Purkinje cell (primary cell): ENCODE measurements at places on chromosomes 1 and 21. TPM values are rescaled to one million over a fixed set of nuclear protein-coding genes. Genes with fewer than 3 reads are reported as not detected.

The OR10J5 gene
- polyA plus RNA-seq: not detected in 2 replicates

The TFF3 gene
- not detected in 2 replicates for polyA plus RNA-seq

The TNFRSF25 gene
- polyA plus RNA-seq: 2.7 and 6.0 TPM in 2 replicates

The DMRTA2 gene
- not detected in 2 replicates for polyA plus RNA-seq

The NECTIN4 gene
- polyA plus RNA-seq: not detected in 2 replicates

The IL24 gene
- not detected in 2 replicates for polyA plus RNA-seq

The IQGAP3 gene
- 0.07 and 0.09 TPM in 2 replicates for polyA plus RNA-seq

The ZMYND12 gene
- 4.7 and 9.0 TPM in 2 replicates for polyA plus RNA-seq

The KTI12 gene
- 3.0 and 6.4 TPM in 2 replicates for polyA plus RNA-seq

The PADI2 gene
- 1.3 and 1.5 TPM in 2 replicates for polyA plus RNA-seq

The MPZ gene
- not detected in 2 replicates for polyA plus RNA-seq

The PRR9 gene
- not detected in 2 replicates for polyA plus RNA-seq
